Effector CD8-positive, alpha-beta T cell (primary cell): ENCODE measurements at places on chromosomes 1 and 21.

- no peak for DNase-seq
Measured at GRCh38 chr1:220028346-220028895, 17.9 kb downstream of the EPRS1 start.

DNA sequence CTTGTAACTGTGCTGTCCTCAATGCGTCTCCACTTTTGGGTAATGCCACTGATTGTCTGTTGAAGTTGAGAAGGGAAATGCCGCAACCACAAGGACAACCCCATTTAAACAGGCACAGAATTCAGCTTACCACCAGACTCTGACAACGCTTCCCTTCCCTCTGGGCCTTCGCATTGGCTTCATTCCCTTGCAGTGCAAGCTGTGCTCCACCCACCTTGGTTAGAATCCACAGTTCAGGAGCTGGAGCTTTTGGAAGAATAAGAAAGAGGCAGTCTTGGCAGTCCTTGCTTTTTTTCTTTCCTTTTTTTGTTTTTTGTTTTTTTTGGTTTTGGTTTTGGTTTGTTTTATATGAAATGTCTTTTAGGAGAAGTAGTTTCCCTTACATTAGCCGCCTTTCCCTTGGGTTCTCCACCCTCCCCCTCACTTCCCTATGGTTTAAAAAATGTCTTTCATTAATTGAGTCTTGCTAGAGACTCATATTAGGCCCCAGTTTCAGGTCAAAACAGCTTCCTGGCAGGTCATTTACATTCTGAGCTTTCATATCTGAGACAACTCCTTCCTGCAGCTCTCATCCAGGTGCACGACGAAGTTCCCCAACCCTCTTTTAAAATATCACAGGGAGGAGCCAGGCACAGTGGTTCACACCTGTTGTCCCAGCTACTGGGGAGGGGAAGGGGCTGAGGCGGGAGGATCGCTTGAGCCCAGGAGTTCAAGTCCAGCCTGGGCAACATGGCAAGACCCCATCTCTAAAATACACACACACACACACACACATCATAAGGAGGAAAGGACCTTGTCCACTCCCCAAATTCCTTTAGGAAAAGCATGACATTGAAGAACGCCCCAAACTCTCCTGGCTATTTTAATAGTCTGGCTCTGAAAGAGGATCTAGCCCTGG, 20.7 kb upstream of the LAX1 start:
- no peak for DNase-seq

DNA sequence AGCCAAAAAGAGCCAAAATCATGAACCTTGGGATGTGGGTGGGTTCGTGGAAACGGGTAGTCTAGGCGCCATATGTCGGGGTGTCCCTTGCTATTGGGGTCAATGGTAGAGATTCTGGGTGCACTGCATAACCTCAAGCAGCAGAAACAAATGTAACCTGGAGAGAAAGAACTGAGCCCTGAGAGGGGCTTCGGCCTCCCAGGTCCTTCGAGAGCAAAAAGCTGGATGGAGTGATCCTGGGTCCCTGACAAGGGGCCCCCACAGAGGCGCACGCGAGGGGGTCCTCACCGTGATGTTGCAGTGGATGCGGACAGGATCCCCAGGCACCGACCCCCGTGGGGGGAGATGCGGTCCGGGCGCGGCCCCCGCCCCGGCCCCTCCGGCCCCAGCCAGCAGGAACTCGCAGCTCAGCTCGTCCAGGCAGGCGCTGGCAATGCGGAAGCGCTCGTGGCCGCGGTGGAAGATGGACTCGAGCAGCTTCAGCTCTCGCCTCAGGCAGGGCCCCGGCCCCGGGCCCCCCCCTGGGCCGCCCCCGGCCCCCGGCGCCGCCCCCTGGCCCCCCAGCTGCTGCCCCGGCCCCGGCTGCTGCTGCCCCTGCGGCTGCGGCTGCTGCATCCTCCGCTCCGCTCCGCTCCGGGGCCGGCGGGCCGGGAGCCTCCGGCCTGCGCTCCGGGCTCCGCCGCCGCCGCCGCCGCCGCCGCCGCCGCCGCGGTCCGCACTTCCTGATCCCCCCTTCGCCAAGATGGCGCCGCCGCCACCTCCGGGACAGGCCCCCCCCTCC, at the start of gene UBE2Q1:
Gene UBE2Q1 (minus strand): TSS at position 724 of the 781 bp plus-strand sequence. CDS start 109 bp downstream, at position 615.
- peak; percentile 33 for DNase-seq

GRCh38 chr1:110285316-110285715, 53.9 kb upstream of the RBM15 start:
- no peak for DNase-seq

DNA sequence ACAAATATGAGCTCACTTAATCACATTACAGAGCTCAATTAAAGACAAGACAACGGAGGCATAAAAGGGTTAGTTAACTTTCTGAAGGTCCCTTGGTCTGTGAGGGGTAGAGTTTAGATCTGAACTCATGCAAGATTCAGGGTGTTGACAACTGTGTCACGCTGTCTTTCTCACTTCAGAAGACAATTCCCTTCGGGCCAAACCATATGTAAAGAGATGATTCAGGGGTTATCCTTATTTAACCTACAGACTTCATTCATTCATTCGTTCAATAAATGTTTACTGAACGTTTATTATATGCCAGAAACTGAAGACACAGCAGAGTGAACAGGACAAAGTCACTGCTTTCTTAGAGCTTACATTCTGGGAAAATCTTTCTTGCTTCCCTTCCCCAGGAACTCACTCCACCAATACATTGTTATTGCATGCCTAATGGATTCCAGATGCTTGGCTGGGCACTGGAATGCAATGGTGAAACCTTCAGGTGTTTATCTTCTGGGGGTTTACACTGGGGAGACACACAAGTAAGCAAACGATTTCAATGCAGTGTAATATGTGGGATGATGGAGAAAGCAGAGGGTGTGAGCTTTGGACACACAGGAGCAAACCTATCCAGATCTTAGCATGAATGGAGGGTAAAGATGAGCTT, 6.4 kb downstream of the XCL1 start:
- no peak for DNase-seq

DNA sequence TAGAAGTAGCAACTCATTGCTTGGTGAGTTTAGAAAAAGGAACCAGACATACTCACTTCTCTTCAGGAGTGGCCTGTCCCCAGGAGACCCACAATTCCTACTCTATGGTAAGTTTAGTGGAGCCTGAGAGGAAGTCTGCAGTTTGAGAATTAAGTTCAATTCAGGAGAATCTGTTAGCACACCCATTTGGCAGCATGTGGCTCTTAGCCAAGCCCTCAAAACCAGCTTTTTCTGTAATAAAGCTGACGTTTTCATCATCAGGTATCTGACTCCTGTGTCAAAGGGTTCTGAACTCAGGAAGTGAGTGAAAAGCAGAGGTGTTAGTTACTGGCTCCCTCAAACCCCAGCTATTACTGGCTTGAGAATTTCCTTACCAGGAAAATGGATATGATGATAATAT, 20.4 kb upstream of the RGS16 start:
- DNase-seq = no peak

- DNase-seq = no peak
Measured at GRCh38 chr1:221939607-221940006, 197.7 kb upstream of the DUSP10 start.

DNA sequence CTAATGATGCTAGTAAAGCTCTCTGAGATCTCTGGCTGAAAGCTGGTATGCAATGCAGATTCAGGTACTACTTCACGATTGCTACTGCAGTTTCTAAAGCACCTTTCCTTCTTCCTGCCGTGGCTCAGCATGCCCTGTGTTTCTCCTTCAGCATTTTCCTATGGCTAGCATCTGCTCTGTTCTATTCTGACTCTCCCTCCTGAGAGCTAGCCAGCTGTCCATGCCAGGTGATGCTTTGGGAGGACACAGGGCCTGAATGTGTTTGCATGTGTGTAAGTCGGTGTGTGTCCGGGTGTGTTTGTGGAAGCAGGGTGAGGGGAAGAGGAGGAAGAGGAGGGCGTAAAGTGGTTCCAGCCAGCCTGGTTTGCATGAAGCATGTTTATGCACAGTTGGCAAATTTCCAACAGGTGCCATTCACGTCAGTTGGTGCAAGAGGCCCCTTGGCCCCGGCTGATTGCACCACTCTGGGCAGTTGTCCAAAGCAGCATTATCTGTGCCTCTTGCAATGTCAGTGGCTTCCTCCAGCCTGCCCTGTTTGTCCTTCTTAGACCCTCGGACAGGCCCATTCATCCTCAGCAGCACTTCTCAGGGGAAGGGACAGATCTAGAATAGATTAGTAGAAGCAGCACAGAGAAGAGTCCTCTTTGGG, 433.3 kb downstream of the DISC1 start:
- DNase-seq = no peak

GRCh38 chr21:39105341-39105765, 77.9 kb downstream of the PSMG1 start:
- DNase-seq = no peak

GRCh38 chr1:20164694-20165202, 21.1 kb upstream of the UBXN10 start:
- no peak for DNase-seq

DNA sequence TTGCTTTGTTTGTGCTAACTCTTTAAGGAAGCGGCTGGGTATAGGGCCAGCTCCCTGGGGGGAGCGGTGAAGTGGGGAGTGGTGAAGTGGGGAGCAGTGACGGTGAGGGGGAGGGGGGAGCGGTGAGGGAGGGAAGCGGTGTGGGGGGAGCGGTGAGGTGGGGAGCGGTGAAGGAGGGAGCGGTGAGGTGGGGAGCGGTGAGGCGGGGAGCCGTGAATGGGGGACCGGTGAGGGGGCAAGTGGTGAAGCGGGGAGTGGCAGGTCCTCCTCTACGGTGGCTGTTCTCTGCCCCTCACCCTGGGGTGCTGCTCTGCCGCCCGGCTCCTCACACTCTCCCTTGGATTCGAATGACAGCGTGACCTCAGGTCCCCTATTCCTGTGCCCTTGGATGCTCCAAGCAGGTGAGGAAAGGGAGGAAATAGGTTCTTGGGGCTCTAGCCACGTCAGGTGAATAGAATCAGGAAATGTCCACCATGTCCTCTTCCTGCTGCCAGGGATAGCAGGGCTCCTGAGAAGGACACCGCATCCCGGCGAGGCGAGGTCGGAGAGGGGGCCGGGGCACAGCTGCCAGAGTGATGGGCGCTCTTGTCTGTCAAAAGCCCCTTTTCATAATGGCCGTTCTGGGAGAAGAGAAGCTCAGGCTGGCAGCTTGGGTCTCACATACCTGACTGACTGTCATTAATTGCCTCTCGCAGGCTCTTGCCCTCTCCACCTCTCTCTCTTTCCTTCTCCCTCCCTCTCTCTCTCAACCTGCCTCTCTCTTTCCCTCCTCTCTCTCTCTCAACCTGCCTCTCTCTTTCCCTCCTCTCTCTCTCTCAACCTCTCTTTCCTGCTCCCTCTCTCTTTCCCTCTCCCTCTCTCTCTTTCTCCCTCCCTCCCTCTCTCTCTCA, 134.2 kb downstream of the PGBD5 start:
- DNase-seq = no peak

GRCh38 chr1:230861489-230861888, 6.8 kb downstream of the C1orf198 start:
- DNase-seq = no peak

DNA sequence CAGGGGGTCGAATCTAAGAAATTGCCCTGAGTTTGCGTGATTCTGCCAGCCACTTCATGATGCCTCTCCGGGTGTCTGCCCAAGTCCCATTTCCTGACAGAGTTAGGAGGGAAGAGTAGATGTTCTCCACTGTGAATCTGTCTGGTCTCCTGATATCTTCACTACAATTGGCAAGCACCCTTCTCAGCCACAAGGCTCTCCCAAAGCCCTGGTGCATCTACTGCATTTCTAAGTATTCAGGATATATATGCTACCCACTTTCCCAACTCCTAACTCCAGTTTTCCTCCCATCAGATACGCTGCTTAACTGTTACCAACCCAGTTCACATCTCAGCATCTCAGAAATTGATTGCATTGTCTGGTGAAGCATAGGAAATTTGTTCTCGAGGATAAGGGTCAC, 25.9 kb upstream of the OVAAL start:
- DNase-seq = no peak

GRCh38 chr1:88608139-88608943, 75.7 kb upstream of the PKN2 start:
- DNase-seq = no peak

DNA sequence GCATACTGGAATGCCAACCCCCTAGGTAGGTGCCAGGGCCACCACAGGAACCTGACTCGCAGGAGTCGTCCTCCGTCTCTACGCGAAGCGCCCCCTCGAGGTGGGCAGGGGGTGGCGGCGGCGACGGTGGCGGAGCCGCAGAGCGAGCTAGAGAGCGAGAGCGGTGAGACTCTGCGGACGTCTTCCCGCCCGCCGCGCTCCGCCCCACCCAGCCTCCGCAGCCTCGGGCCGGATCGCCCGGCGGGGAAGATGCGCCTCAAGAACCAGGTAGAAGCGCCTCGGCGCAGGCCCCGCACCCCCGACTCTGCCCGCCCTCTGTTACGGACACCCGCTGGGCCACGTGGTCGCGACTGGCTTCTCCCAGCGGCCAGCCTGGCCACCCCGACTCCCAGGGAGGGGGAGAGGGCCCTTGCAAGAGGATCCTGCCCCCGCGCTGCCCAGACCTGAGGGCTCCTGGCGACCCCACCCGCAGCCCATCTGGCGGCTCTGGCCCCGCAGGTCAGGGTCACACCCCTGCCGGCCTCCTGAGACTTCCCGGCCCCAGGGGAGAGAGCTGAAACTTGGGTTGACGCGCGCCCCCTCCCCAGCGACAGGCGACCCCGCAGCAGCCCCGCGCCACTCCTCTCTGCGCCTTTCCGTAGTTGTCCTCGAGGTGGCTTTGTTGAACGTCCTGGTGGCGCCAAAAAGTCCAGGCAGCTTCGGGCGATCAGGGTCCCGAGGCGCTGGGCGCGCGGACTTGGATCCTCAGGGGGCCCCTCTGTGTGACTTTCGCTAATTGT, 24.4 kb upstream of the AGBL4 start:
- DNase-seq = no peak

DNA sequence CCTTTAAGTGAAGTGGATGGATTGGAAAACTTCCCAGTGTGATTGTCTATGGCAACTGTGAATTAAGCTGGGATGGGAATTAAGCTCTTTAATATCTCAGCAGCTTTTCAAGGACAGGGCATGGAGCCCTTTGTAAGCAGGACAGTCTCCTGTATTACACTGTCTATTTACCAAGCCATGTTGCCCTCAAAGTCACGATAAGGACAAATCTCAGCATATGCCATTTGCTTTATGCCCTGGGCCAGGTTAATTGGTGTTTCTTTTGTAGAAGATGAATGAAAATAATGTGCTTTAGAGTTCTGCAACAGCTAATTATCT, 17.6 kb downstream of the UTP25 start:
- no peak for DNase-seq

DNA sequence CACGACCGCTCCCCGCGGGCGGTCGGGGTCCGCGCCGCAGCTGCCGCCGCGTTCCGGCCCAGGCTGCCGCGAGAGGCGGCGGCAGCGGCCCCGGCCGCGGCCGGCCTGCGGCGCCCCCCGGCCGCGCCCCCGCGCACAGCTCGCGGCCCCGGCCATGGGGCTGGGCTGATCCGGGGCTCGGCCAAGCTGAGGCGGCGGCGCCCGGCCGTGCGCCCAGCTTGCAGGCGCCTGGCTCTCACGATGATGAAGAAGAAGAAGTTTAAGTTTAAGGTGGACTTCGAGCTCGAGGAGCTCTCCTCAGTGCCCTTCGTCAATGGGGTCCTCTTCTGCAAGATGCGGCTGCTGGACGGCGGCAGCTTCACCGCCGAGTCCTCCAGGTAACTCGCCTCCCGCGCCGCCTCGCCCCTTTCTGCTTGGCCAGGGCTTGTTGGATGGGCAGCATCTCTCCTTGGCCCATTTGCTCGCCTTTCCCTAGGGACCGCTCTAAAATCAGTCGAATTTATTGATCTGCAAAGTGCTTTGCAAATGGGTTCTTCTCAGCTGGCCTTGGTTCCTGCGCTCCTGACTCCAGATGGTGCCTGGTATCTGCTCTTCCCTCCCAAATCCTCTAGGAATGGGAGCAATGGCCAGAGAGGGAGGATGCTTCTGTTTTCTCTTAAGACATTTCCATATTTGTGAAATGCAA, 431 bp downstream of the EEIG2 start:
- no peak for DNase-seq
